HCT116 (cell line): ENCODE measurements at places on chromosomes 5 and 9. TPM values are rescaled to one million over a fixed set of nuclear protein-coding genes. Genes with fewer than 3 reads are reported as not detected.

DNA sequence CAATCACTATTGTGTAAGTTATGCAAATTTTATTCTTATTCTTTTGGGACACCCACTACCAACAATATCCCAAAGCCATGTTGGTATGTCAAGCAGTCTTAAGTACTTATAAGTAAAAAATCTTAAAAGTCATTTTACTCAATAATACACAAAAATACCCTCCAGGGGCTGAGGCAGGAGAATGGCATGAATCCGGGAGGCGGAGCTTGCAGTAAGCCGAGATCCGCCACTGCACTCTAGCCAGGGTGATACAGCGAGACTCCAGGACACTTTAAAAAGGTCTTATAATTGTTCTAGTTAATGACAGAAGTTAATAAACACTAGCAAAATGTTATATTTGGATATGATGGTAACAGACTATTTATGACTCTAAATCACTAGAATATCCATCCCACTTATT lies 16.8 kb downstream of the CLINT1 start:
- no peaks in the 10 kb centered on the region for H3K36me3 ChIP-seq
- H3K27me3 ChIP-seq = no peaks in the 10 kb centered on the region

DNA sequence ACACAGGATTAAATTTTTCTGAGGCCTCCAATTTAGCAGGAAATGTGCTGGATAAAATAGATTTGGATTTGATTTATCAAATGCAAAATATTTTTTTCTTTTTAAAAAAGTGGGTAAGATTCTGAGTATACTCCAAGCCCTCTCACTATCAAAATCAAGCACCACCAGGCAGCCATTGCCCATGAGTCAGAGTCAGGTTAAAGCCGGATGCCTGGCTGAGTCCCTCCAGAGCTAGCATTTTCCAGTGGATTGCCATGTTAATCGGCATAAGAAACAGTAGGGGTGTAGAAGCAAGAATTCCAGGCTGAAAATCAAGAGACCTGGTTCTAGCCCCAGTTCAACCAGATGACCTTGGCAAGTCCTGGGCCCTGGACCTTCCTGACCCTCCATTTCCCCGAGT lies 85.3 kb downstream of the FAM114A2 start:
- H3K4me1 ChIP-seq = no peaks in the 10 kb centered on the region
- H3K27me3 ChIP-seq = peaks cover 28% of the 10 kb centered on the region; the same call in 1 of the 2 replicates
- no peaks in the 10 kb centered on the region for H3K36me3 ChIP-seq
- no peak overlapping the region for H3K4me3 ChIP-seq
- no peak for DNase-seq

The BSPRY gene
- total RNA-seq = 22.7 TPM

The ZMYND19 gene
- total RNA-seq = 57.4 TPM

- H3K27ac ChIP-seq = no peak overlapping the region
- H3K36me3 ChIP-seq = no peaks in the 10 kb centered on the region
- H3K4me1 ChIP-seq = no peaks in the 10 kb centered on the region
- no peak for DNase-seq
- H3K4me3 ChIP-seq = no peak overlapping the region
- no peaks in the 10 kb centered on the region for H3K27me3 ChIP-seq
Measured at GRCh38 chr5:90696153-90696552, 137.6 kb downstream of the ADGRV1 start.

- no peak overlapping the region for H3K27ac ChIP-seq
- H3K27me3 ChIP-seq = no peaks in the 10 kb centered on the region
- DNase-seq = no peak
- no peak overlapping the region for H3K4me3 ChIP-seq
- no peaks in the 10 kb centered on the region for H3K4me1 ChIP-seq
Measured at GRCh38 chr9:133924453-133924852, 67.7 kb downstream of the VAV2 start.

- DNase-seq = no peak
- no peaks in the 10 kb centered on the region for H3K4me1 ChIP-seq
- H3K4me3 ChIP-seq = no peak overlapping the region
- no peaks in the 10 kb centered on the region for H3K36me3 ChIP-seq
- no peaks in the 10 kb centered on the region for H3K27me3 ChIP-seq
- H3K27ac ChIP-seq = no peak overlapping the region
Measured at GRCh38 chr5:28788954-28789353, 1750.6 kb upstream of the CDH9 start.

- no peak overlapping the region; the same call in 1 of the 2 replicates for H3K27ac ChIP-seq
- no peaks in the 10 kb centered on the region for H3K27me3 ChIP-seq
- no peak overlapping the region for H3K4me3 ChIP-seq
- H3K4me1 ChIP-seq = peaks cover 54% of the 10 kb centered on the region
- H3K36me3 ChIP-seq = no peaks in the 10 kb centered on the region
- peak; percentile 55 for DNase-seq
Measured at GRCh38 chr5:58188262-58188651, 271.6 kb downstream of the PLK2 start.

- H3K4me1 ChIP-seq = no peaks in the 10 kb centered on the region
- no peaks in the 10 kb centered on the region for H3K27me3 ChIP-seq
- H3K27ac ChIP-seq = no peak overlapping the region
- no peak overlapping the region for H3K4me3 ChIP-seq
- DNase-seq = no peak
Measured at GRCh38 chr5:89981878-89982773, 427.4 kb downstream of the CETN3 start.

DNA sequence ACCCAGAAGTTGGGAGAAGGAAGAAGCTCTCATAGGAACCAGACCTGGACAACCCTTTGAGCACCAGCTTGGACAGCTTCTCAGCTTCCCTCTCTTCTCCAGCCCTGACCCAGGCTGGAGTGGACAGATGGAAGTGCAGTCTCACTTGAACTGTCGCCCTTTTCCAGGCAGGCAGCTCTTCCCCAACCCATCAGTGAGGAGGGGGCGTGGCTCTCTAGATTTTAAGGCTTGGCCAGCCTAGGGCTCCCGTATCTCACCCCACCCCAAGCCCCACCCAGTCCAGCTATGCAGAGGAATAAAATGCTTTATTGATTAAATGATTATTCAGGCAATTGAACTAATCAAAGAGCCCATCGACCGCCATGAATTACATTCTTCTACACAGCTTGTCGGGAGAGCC lies 2.2 kb downstream of the PAX5 start:
- H3K27me3 ChIP-seq = no peaks in the 10 kb centered on the region
- peaks cover 6% of the 10 kb centered on the region for H3K4me1 ChIP-seq
- no peak overlapping the region for H3K4me3 ChIP-seq
- no peak overlapping the region for H3K27ac ChIP-seq
- no peak for DNase-seq

DNA sequence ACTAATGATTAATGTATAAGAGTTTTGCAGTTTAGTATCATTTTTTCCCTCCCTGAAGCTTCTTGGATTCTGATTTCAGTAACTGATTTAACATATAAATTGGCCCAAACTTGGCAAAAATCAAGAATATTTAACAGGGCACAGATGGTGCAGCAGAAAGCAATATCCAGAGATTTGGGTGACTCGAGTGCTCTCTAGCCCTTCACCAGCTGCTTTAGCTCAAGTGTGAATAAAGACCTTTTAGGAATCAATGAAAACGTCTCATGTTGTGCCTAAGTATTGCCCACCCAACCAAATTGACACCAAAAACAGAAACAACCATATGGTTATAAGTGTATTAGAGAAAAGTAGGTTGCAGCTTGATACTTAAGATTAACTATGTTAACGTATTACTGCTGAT lies 933.4 kb upstream of the PTPRD start:
- no peaks in the 10 kb centered on the region for H3K27me3 ChIP-seq
- no peak overlapping the region for H3K27ac ChIP-seq
- H3K4me1 ChIP-seq = no peaks in the 10 kb centered on the region
- H3K4me3 ChIP-seq = no peak overlapping the region

DNA sequence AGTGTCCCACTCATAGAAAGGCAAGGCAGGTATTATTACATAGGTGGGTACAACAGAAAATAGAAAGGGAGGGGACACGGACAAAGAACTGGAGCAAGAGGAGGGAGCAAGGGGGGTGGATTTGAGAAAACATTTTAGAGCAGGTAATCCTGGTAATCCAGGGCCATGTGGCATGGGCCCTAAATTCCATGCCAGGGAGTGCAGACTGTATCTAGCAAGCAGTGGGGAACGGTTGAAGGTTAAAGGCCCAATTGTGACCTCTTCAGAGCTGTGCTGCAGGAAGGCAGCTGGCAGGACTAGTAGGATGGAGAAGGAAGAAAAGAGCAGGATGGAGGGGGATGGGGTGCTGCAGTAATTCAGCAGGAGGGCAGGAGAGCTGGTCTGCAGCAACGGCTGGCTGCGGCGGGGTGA lies 75.2 kb downstream of the PDE6A start:
- no peak for DNase-seq
- no peak overlapping the region for H3K27ac ChIP-seq
- H3K27me3 ChIP-seq = peaks cover 8% of the 10 kb centered on the region; the same call in 1 of the 2 replicates
- no peaks in the 10 kb centered on the region for H3K4me1 ChIP-seq
- H3K36me3 ChIP-seq = no peaks in the 10 kb centered on the region

- DNase-seq = no peak
- H3K4me3 ChIP-seq = no peak overlapping the region
- no peaks in the 10 kb centered on the region for H3K27me3 ChIP-seq
- no peaks in the 10 kb centered on the region for H3K36me3 ChIP-seq
- H3K4me1 ChIP-seq = peaks cover 15% of the 10 kb centered on the region; the same call in 1 of the 2 replicates
Measured at GRCh38 chr5:135112008-135112725, 78.1 kb upstream of the PITX1 start.

The RFX3 gene
- total RNA-seq = 11.8 TPM

DNA sequence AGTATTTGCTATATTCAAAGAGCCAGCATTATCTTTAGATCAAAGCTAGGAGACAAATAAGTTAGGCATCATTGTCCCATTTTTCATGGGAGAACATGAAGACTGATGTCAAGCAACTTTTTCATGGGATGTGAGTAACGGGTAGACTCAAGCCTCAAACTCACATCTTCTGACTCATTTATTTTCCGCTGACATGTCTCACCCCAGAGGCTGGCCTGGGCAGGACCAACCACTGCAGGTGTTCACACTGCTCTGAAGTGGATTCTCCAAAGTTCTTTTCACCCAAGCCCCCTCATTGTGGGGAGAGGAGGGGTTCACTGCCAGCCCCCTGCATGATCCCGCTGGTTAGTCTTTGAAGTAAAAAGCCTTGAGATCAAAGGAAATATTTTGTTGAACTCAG lies 34.9 kb upstream of the BASP1 start:
- peaks cover 15% of the 10 kb centered on the region; the same call in 1 of the 2 replicates for H3K4me1 ChIP-seq
- H3K4me3 ChIP-seq = no peak overlapping the region
- H3K27ac ChIP-seq = no peak overlapping the region
- no peaks in the 10 kb centered on the region for H3K27me3 ChIP-seq
- no peaks in the 10 kb centered on the region for H3K36me3 ChIP-seq

The BTNL8 gene
- not detected for total RNA-seq

GRCh38 chr9:27719711-27720110 lies 146.4 kb upstream of the C9orf72 start:
- no peak for DNase-seq
- no peak overlapping the region for H3K27ac ChIP-seq
- H3K36me3 ChIP-seq = no peaks in the 10 kb centered on the region

The PRLR gene
- 0.10 TPM for total RNA-seq

DNA sequence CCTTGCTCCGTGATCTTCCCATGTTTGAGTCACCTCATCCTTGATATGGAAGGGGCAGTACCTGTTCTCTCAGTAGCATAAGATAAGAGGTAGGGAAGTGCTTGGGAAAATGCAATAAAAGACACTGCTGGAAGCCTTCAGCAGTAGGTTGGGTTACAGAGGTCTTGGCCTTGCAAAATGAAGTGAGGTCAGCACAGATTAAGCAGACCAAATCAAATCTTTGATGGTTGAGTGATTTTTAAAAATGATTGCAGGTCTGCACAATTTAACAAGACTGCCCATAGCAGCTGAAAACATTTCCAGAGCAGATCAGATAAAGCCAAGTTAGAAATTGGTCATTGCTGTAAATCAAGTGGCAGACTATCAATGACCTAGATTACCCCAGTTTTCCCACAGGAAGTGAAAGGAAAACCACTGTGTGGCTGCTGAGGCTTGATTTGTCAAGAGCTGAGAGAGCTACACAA lies 32.9 kb downstream of the PALM2AKAP2 start:
- H3K4me1 ChIP-seq = no peaks in the 10 kb centered on the region; the same call in none of the 2 replicates
- H3K27ac ChIP-seq = no peak overlapping the region
- H3K4me3 ChIP-seq = no peak overlapping the region
- H3K27me3 ChIP-seq = peaks cover 4% of the 10 kb centered on the region; the same call in 1 of the 2 replicates

DNA sequence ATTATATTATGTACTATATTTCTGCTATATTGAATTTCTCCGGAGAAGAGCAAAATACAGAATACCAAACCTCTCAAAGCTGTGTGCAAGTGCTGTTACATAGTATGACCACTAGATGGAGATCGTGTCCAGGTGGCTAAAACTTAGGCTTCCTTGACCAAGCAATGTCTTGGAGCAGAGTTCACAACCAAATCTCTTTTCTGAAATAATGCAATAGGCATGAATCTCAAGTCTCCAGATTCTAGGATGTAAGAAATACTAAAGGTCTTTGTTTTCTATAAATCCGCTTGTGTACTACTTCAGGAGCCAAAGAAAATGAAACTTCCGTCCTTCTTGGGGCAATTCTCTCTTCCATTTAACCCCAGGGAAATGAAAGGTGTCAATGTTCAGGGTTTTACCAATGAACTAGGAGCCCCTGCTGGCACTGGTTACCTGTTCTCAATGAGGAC lies 181.5 kb upstream of the RAI14 start:
- peaks cover 4% of the 10 kb centered on the region; the same call in 1 of the 2 replicates for H3K27me3 ChIP-seq
- DNase-seq = peak; percentile 38
- no peaks in the 10 kb centered on the region for H3K4me1 ChIP-seq

The KIAA1958 gene
- total RNA-seq = 18.5 TPM

GRCh38 chr5:131610198-131611063 lies 24.6 kb downstream of the RAPGEF6 start:
- peak; percentile 26 for DNase-seq
- no peaks in the 10 kb centered on the region for H3K36me3 ChIP-seq
- no peaks in the 10 kb centered on the region for H3K27me3 ChIP-seq
- no peak overlapping the region for H3K27ac ChIP-seq
- peaks cover 6% of the 10 kb centered on the region; the same call in 1 of the 2 replicates for H3K4me1 ChIP-seq

DNA sequence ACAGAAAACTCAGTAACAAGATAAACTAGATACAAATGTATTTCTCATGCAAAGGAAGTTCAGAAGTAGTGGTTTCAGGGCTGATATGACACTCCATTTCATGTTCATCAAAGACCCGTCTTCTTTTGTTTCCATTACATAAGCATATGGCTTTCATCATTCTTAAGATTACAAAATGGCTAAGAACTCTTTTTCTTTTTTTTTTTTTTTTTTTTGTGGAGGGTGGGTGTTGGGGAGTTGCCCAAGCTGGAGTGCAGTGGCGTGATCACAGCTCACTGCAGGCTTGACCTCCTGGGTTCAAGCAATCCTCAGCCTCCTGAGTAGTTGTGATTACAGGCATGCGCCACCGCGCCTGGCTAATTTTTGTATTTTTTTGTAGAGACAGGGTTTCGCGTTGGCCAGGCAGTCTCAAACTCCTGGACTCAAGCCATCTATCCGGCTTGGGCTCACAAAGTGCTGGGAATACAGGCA lies 22.0 kb upstream of the PTBP3 start:
- no peaks in the 10 kb centered on the region for H3K27me3 ChIP-seq
- peaks cover 5% of the 10 kb centered on the region for H3K4me1 ChIP-seq
- no peak overlapping the region for H3K27ac ChIP-seq
